ENCODE measurements at places on chromosomes 1 and 21.

DNA sequence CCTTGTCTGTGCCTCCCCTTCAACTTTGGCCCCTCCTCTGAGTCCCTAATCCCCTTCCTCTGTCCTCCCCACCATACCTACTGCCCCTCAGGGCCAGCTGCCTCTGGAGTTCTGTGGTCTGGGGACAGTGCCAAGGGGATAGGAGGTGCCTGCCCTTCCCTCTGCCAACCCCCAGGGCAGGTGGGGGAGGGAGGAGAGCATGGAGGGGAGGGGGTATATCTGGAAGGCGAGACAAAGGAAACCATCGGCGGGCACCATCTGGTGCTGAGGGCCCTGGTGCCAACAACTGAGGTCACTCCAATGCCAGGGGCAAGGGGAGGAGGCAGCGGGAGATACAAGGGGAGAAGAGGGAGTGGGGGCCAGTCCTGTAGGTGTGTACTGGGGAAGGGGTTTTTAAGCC, 9.6 kb downstream of the RAB25 start:
- DNase-seq = no peak

DNA sequence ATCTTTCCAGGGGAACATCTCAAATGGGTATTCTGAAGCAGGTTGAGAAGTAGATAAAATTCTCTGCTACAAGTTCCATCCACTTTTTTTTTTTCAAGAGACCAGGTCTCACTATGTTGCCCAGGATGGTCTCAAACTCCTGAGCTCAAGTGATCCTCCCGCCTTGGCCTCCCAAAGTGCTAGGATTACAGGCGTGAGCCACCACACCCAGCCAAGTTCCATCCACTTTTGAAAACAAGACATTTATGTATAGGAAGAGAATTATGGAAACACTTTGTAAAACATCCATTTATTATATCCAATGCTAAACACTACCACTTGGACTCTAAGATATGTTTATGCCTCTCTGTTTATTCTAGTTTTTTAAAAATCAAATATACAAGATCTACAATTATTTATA, 13.4 kb downstream of the HNRNPU start:
- no peak for DNase-seq

- DNase-seq = peak; percentile 21
These were observed 22.9 kb upstream of the LDLRAP1 start for GRCh38 chr1:25520446-25521061.

DNA sequence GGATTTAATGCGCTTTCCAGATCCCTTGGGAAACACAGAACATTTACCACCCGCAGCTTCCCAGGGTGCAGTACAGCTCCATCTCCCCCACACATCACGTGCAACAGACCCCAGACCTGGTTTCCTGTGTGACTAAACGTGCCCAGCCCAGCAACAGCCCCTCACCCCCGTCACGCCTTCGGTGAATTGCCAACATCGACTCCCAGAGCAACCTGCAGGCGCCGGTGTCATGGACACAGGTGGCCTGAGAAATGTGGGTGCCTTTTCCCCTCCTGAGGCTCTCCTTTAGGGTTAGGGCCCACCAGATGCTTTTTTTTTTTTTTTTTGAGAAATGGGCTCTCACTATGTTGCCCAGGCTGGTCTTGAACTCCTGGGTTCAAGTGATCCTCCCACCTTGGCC, 24.2 kb upstream of the SUMO3 start:
- no peak for DNase-seq

- DNase-seq = no peak
These were observed 659 bp downstream of the AGO1 start for GRCh38 chr1:35883635-35884101.

DNA sequence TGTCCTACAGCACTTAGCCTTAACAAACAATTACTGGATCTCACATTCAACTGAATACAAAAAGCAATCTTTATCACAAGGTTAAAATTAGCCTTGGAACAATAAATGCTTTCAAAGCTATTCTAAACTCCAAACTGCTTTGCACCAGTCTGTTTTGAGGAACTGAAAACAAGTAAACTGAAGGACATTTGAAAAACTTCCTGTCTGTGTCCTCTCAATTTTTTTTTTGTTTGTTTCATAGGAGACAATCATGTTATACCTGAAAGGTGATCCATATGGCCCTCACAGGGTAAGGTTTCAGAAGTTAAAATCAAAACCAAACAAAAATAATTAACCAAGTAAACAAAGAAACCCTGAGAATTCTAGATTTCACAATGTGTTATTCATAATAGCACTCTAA, 459.1 kb downstream of the DPYD start:
- no peak for DNase-seq

DNA sequence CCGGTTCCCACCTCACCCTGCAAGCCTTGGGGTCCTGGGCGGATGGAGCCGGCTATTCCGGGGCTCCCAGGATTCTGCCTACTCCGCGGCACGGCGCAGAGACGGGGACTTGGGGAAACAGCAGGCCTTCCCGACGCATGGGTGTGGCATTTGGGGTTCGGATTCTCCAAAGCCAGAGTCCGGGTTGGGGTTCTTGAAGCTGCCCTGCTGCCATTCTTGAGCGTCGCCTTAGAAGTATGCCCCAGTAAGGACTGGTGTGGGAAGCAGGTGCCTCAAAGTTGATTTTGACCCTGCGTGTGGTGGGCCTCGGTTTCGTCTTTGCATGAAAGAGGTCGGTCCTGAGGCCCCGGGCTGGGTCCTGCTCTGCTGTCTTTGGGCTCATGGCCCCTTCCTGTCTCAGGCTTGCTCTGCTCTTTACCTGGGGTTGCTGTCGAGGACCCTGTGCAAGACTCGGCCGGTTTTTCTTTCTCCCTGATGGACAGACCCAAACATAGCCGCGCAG, 696 bp downstream of the GUK1 start:
- no peak for DNase-seq

GRCh38 chr1:7970246-7970645, 8.7 kb downstream of the PARK7 start:
- no peak for DNase-seq

- DNase-seq = peak; percentile 77
These were observed 616 bp downstream of the MCOLN3 start for GRCh38 chr1:85047472-85048295.

DNA sequence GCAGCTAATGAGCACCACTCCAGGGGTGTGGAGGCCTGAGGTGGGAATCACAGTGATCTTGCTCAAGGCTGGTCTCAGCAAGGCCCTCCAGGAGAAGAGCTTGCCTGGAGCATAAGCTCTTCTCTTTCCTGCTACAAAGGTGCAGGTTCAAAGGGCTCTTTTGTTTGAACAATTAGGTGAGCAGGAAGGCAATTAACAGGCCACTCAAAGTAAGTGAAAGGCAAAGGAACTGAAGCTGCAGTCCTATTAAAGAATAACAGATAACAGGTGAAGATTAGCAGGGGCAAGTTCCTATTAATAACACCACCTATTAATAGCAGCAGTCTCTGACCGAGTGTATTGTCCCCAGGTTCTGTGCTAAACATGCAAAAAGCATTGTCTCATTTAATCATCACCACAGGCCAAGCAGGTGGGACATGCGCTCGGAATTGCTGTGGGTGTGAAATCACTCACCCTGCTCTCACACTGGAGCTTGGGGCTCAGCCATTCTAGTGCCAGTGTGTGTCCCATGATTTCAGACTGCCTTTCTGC, 113.8 kb downstream of the RHOU start:
- DNase-seq = no peak

- DNase-seq = no peak
These were observed 112.4 kb downstream of the BRINP3 start for GRCh38 chr1:190365283-190365682.

DNA sequence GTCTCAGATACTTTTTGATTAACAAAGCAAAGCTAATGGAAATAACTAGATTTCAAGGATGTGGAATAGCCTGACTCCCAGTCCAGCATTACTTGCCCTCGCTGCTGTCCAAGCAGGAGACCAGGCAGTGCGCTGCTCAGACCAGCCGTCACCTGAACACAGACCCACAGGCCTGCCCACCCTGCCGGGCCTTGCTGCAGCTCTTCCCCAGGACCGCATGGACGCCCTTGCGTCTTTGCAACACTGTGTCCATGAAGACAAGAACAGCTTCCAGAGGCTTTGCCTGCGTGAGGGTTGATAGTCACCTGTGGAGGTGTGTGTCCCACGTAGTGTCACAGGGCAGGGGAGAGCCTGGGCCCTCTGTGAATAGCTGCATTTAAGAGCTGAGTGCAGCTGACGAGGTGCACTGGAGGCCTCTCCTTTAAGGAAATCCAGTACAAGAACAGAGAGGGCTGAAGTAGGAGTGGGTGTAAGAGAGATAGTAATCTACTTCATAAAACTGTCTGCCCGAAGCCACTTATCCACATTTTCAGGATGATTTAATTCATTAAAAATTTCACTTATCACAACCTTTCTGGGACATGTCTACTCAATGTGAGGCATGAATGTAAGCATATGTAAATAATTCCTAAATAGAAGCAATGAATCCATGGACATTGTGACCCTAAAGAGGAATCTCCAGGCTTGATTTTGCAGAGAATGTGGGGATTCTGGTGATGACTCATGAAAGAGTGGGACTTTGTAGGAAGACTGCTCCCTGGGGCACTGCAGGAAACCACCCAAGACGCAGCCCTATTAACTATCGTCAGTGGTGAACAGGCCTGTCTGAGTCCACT, 176.2 kb upstream of the RAB4A start:
- no peak for DNase-seq

- peak; percentile 13 for DNase-seq
These were observed 27.9 kb downstream of the RIMS3 start for GRCh38 chr1:40637470-40638007.

DNA sequence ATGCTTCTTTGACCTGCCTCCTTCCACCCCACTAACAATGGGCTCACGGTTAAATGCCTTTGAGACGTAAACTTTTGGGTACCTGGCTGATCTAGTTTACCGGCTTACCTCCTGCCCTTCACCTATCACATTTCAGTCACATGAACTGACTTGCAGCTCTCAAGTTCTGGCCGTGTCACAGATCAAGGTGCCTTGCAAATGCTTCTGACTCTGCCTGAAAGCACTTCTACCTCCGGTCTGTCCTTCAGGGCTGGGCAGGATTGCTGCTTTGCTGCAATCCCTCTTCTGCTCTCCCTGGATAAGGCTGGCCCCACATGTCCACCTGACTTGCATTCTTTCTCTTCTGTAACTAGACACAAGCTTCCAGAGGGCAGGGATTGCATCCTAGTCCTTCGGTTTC, 69.0 kb downstream of the GRIK1 start:
- DNase-seq = no peak

- DNase-seq = no peak
These were observed 164.5 kb upstream of the BEND5 start for GRCh38 chr1:48940962-48941732.

Data from chondrocyte (in vitro differentiated cells).